Stimulated activated CD4-positive, alpha-beta T cell treated with anti-CD3 and anti-CD28 coated beads, Interleukin-12 subunit alpha, Interleukin-12 subunit beta, amount 100 ng/mL, for 4 hours (primary cell): ENCODE measurements at places on chromosomes 12 and 14.

DNA sequence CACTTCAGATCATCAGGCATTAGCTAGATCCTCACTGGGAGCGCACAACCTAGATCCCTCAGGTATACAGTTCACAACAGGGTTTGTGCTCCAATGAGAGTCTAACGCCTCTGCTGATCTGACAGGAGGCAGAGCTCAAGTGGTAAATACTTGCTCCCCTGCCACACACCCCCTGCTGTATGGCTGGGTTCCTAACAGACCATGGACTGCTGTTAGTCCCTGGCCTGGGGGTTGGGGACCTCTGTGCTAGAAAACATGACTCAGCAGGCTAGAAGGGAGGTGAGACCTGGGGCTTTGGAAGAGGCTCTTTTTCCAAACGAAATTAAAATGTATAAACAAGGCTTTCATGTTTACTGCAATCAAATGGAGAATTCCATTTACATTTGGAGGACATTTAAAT is 691.1 kb downstream of the FLRT2 start:
- no peak for DNase-seq

- DNase-seq, result no peak
Measured at GRCh38 chr12:13171921-13172859, 24.3 kb upstream of the EMP1 start.

DNA sequence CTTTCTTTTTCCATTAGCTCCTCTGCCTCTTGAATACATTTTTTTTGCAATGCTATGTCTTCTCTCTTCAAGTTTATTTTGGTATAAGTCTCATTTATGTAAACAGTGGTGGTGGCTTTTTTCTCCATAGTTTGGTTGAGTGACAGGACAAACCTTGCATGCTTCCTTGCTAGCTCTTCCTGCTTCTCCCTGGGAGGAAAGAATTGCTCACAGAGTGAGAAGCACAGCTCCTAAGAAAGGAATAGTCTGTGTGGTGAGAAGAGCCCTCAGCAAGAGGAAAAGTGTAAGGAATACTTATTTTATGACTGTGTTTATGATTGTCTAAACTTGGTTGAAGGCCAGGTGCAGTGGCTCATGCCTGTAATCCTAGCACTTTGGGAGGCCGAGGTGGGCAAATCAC is 11.5 kb downstream of the CCDC175 start:
- no peak for DNase-seq

DNA sequence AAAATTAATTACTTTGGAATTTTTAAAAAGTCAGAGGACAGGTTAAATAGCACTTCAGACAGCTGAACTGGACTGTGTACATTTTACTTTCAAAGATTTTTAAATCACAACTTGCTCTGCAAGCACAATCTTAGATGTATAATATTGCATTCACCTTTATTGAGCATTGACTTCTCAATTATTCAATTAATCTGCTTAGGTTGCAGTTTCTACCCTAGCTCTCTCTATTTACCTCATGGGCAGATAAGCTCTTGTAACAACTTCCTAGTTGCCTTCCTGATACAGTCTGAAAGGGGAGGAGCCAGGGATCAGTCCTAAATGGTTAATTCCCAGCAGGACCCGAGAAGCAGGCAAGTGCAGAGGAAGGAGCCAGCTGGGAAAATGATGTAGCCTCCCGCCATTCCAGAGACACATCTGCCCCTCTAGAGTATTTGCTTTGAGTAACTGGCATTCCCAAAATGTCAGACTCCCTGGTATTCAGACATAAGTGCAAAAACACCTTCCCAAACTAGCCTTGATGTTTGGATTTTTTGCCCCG is 302.8 kb downstream of the GALC start:
- no peak for DNase-seq

DNA sequence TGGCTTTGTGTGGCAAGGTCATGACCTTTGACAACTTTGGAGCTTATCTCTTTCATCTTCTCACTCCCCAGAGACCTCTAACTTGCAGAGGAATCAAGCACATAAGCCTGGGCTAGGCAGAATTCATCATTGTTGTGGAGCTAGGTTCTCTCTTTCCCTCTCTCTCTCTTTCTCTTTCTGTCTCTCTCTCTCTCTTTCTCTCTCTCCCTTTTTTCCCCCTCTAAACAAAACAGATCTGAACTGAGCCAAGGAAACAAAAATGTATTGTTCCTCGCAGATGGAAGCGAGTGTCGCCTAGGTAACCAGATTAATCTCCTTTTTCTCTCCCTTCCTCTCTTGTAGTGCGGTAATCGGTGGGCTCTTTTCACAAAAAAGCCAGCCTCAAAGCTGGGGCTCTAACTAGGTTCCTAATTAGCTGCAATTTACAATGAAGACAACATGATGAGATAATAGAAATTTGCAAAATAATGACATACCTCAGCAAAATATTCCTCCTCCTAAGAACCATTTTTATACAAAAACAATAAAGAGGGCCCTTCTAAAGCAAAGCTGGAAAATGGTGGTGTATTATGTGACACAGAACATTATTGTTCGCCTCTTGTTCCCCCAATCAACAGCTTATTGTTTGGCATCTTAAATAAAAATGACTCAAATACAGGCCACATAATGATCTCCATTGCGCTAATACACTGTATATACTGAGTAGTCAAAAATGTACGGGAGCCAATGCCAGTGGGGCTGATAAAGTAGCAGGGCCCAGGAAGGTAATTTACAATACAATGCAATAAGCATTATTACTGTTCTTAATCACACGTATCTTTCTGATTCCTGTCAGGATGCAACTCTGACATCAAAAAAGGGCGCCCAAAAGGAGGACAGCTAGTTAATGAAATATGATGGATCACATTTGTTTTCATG is 65.7 kb upstream of the SOX5 start:
- no peak for DNase-seq

GRCh38 chr14:53346988-53347387 is 193.9 kb upstream of the DDHD1 start:
- no peak for DNase-seq

GRCh38 chr12:38151991-38152700 is 164.4 kb upstream of the ALG10B start:
- DNase-seq, result no peak

DNA sequence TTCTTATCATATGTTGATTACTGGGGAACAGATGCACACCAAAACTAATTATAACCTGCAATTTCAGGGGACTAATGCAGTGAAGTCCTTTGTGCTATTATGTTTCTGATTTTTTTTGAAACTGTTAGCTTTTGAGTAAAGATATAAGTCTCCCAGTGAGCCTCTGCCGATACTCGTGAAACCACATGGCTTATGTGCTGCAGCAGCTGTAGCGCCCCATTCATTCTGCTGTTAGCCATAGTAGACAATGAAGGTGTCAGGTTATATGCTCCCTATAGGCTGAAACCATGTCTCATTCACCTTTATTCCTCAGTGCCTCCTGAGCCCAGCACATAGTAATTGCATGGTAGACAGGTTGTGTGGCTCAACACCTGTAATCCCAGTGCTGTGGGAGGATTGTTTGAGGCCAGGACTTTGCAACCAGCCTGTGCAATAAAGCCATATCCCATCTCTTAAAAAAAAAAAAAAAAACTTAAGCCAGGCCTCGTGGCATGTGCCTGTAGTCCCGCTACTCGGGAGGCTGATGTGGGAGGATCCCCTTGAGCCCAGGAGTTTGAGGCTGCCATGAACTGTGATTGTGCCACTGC is 25.0 kb downstream of the GOLGA5 start:
- DNase-seq, result no peak

GRCh38 chr12:6606331-6607131 is 648 bp downstream of the CHD4 start:
- DNase-seq, result peak; percentile 66

- DNase-seq, result no peak
Measured at GRCh38 chr14:81826081-81826480, 292.4 kb upstream of the SEL1L start.

DNA sequence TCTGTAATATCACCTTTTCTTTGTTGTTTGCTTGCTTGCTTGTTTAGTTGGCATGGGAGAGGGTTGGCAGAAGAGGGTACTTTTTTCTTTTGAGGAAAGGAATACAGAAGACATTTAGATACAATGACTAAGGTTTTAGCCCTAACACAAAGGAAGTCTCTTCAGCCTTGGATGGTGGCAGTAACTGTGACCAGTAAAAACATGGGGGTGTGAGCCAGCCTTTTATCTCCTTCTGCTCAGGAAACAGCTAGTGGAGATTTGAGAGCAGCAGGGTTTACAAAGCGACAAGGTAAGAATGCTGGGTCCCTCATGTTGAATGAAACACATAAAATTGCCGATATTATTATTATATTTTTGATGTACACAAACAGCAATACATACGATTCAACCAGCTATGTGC is 40.4 kb downstream of the SLC8A3 start:
- no peak for DNase-seq

- no peak for DNase-seq
Measured at GRCh38 chr14:95413289-95414215, 93.8 kb upstream of the CLMN start.

DNA sequence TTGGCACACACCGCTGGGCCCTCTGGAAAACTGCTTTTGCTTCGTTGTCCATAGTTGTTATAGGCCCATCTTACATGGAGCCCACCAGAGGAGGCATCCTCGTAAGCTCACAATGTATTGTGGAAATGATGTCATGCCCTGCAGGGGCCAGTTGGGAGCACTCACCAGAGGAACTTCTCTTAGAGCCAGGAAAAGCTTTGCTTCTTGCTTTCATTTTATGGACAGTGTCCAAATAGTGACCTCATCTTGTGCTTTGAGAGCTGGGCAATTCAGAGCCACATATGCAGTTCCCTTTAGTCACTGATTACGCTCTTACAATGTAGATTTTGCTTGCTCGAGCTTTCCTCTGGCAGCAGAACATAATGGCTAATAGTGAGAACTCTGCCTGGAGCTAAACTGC is 275.6 kb downstream of the AACS start:
- DNase-seq, result no peak

GRCh38 chr14:101372894-101373620 is 188.2 kb upstream of the DIO3 start:
- no peak for DNase-seq

DNA sequence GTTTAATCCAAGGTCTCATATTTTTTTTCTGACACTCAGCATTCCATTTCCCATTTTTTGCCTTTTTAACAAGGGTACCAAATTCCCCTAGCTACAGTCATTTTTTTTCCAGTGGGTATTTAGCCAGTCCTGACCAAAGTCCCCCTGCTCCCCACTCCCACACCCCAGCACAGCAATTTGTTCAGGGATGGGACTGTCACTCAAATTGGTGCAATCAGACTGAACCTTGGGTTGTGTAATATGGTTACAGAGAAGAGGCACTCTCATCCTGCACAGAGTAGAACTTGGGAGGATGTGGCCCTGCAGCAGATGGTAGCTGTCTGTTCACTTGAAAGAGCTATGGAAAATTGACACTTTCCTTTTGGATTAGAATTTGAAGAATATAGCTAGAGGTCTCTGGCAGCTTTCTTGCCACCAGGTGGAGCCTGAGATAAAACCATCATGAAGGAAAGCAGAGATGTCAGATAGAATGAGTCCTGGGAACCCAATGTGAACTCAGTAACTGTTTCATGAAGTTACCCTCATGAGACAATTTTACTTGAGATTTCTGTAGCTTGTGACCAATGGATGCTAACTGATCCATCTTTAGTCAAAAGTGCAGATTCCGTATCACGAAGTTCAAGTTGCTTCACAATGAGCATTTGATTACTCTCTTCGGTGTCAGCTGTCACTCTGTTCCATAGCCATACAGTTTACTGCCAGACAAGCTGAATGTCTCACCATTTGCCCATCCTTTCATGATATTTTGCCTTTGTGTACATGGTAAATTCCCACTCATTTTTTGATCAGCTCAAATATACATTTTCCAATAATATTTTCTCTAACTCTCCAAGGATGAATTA is 394.0 kb upstream of the SYT1 start:
- DNase-seq, result no peak

DNA sequence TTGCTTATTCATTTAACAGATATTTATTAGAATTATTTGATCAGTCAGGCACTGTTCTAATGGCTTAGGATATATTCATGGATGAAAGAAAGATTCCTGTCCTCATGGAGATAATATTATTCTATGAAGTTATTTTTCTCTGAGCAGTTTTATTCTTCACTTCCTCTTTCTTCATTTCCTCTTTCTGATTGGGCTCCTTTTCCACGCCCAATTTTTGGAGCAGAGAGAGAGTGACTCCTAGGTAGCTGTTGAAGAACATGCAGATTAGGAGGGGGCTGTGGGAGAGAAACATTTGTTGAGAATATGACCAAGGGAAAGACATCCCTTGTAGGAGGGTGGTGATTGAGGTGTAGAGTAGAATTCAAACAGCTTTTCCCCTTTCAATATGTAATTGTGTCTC is 6.0 kb upstream of the YARS2 start:
- DNase-seq, result no peak

GRCh38 chr12:31246470-31246850 is 79.5 kb downstream of the SINHCAF start:
- DNase-seq, result no peak

DNA sequence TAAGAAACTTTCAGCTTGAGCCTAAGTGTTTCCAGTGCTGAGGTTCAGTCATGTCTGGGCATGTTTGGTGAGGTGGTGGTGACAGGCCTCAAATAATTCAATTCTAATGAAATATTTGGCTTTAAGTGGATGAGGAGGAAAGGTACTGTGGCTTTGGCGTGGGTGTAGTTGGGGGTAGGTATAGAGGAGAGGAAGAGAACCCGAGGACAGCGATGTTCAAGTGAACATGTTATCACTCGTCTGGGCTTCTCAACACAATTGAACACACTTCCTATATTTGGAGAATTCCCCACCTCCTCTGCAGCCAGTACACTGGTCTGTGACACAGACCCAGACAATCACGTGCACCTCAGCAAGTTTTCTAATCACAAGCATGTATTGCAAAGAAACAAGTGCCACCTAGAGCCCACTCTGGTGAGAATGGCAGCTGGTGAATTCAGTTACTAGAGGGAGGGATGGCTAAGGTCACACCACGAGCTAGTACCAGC is 53.0 kb downstream of the IFNG-AS1 start:
- DNase-seq, result no peak

GRCh38 chr12:863285-863684 is 86.2 kb downstream of the RAD52 start:
- DNase-seq, result no peak

DNA sequence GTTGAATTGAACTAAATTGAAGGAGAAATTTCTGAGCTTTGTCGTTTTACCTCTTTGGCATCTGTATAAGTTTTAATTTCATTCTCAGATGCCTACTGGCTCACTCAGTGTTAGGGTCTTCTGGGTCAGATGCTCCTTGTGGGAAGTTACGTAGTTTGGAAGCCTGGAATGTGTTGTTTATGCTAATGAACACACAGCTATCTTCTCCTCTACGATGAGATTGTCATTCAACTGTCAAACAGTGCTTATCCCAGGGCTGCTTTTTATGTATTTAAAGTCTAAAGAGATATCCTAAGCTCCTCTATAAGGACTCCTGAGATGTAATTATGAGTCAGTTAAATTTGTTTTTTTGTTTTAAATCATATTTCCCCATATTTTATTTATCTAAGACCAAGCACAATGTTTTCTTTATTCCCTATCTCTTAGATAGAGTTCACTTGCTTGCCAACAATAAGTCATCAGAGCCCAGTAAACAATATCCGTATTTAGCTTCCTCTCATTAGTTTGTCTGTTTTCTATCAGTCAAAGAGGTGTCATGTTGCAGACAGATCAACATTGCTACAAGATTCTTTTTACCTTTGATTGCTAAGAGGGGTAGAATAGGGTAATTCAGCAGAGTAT is 368.0 kb upstream of the PDE3A start:
- no peak for DNase-seq

GRCh38 chr12:119372540-119372939 is 38.0 kb downstream of the CCDC60 start:
- DNase-seq, result no peak
